Activated CD4-positive, alpha-beta T cell treated with anti-CD3 and anti-CD28 coated beads for 48 hours (primary cell): ENCODE measurements at places on chromosomes 7 and 10.
A peak's percentile ranks its signal among the peaks of the same experiment; 100 is the strongest.

DNA sequence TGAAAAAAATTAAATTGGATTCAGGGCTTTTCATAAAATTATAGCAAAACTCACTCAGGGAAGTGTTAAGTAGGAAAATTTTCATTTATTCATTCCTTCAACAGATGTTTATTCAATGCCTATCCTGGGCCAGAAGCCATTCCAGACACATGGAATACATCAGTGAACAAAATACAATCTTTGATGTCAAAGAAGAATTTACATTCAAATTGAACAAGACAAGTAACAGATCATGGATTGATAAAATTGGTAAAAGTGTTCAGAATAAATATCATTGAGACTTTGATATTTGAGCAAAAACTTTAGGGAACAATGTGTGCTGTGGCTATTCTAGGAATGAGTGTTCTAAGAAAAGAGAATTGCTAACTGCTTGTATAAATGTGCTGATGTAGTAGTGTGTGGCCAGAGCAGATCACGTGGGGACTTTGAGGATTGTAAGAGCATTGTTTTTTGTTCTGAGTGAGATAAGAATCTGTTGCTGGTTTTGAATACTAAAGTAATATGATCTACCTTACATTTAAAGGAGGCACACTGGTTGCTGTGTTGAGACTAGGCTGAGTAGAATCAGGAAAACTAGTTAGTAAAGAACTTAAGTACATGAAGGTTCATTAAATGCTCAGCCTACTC lies 957.2 kb downstream of the PCDH15 start:
- DNase-seq: no peak

- no peak for DNase-seq
These were observed 16.6 kb upstream of the SLC18A3 start for GRCh38 chr10:49593564-49593875.

DNA sequence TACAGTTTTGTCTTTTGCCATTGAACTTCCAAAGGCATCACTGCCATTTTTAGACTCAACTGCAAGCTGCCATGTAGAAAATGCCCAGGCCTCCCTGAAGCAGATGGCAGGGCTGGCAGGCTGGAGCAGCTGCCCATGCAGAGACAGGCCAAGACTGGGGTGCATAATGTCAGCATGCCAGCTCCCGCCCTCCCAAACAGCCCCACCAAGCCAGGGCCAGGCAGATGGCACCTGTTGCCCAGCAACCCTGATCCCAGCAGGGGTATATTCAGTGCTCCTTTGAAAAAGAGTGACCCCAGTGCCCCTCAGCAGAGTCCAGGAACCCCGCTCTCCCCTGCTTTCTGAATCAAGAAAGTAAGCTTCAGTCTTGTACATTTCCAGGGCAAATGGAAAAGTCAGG lies 32.6 kb downstream of the VSTM4 start:
- no peak for DNase-seq

DNA sequence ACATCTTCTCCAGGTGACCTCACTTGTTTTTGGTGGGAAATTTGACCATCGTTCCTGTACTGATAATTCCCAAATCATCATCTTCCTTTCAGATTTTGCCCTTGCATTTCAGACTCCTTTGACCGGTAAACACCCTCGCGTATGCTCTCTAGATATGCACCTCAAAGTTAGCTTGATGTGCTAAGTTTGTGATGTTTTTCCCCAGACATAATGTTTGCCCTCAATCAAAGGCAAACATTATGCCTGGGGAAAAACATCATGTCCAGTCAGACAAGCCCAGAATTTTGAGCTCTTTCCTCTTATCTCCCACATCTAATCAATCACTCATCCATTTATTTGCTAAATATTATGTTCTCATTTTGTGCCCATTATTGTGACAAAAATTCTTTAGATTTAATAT lies 26.2 kb downstream of the CCSER2 start:
- DNase-seq: no peak

GRCh38 chr10:88082391-88082790 lies 219.0 kb downstream of the PTEN start:
- DNase-seq: no peak

DNA sequence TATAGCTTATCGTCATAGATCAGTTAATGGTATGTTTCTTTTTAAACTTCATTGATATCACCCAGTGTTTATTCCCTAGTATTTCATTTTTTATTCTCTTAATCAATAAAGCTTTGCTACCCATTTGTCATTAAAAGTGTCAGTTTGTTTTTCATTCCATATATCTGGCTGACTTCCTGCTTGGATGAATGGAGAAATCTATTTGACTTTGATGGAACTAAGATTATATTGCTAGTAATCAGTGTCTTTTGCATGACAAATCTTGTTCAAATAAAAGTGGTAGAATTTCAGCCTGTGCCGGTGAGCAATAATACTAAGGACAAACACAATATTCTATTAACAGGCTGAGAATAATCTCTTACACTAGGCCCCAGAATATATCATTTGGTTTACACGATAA lies 203.3 kb downstream of the SEC23IP start:
- DNase-seq: no peak

GRCh38 chr10:13659887-13660550 lies 73.3 kb downstream of the PRPF18 start:
- peak; percentile 77 for DNase-seq

- DNase-seq: no peak
These were observed 4.0 kb upstream of the ADIRF start for GRCh38 chr10:86964061-86964846.

DNA sequence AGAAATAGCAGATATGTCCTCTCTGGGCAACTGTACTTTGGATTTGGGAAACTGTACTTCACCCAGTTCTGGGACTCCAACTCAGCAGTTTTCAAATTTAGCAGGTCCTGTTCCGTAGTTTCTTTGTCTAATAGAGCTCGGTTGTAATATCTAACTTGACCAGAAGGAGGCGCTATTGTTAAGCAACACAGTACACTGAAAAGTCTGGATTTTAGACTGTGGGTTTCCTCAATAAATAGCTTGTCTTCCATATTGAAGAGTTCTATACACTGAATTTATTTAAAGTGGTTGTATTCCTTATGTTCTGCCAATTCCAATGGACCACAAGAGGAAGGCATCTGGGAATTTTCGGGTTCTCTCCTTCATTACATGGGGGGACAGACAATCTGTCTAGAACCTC lies 39.8 kb downstream of the ELFN1 start:
- no peak for DNase-seq

GRCh38 chr7:112280267-112280666 lies 73.8 kb downstream of the ZNF277 start:
- DNase-seq: no peak

GRCh38 chr7:54556121-54556520 lies 13.9 kb downstream of the VSTM2A start:
- DNase-seq: no peak

GRCh38 chr7:19920166-19920565 lies 146.7 kb upstream of the TMEM196 start:
- no peak for DNase-seq

- no peak for DNase-seq
These were observed 201.4 kb downstream of the FZD1 start for GRCh38 chr7:91465595-91466061.
